ENCODE measurements at places on chromosomes 13 and 19. TPM values are rescaled to one million over a fixed set of nuclear protein-coding genes. Genes with fewer than 3 reads are reported as not detected.

GRCh38 chr19:41341669-41342490 lies 11.8 kb downstream of the TGFB1 start:
- no peak for DNase-seq

- DNase-seq, result no peak
Measured at GRCh38 chr13:60363288-60363687, 33.7 kb upstream of the TDRD3 start.

DNA sequence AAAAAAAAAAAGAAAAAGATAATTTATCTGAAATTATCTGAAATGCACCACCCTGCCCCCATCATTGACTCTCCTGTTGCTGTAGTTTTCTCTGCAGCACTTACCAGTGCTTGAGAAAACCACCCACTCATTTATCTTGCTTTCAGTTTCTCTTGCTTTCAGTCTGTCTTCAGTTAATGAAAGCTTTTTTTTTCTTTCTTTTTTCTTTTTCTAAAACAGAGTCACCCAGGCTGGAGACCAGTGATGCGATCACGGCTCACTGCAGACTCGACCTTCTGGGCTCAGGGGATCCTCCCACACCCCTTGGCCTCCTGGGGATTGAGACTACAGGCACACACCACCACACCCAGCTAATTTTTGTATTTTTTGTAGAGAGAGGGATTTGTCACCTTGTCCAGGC lies 4.3 kb upstream of the ACP5 start:
- peak; percentile 92 for DNase-seq

DNA sequence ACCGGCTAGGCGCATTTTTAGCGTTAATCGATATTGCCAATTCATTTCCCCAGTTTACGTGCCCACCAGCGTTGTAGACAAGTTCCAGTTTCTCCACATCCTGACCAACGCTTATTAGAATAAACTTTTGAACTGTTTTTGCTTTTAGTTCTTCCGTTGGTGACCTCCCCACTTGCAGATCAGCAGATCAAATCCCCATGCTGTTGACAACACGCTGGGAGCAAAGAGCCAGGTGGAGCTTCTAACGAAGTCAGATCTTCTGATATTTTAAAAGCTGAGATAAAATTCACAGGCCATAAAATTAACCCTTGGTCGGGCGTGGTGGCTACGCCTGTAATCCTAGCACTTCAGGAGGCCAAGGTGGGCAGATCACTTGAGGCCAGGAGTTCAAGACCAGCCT lies 21.2 kb downstream of the RCN3 start:
- DNase-seq, result no peak

DNA sequence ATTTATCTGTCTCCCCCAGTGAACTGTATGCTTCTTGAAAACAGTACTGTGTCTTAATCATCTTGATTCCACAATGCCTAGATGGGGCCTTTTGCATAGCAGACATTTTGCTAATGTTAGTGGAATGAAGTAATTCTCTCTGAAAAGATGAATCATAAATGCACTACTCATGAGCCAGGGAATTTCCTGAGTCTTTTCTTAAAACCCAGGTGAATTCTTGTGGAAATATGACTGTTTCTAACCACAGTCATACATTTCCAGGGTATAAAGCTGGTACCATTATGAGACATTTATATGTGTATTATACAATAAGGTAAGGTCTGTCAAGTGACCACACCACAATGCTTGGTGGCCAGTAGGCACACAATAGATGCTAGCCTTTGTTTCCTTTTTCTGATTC lies 5.5 kb upstream of the KCTD4 start:
- DNase-seq, result no peak

- no peak for DNase-seq
Measured at GRCh38 chr13:83453723-83454122, 428.6 kb downstream of the SLITRK1 start.

DNA sequence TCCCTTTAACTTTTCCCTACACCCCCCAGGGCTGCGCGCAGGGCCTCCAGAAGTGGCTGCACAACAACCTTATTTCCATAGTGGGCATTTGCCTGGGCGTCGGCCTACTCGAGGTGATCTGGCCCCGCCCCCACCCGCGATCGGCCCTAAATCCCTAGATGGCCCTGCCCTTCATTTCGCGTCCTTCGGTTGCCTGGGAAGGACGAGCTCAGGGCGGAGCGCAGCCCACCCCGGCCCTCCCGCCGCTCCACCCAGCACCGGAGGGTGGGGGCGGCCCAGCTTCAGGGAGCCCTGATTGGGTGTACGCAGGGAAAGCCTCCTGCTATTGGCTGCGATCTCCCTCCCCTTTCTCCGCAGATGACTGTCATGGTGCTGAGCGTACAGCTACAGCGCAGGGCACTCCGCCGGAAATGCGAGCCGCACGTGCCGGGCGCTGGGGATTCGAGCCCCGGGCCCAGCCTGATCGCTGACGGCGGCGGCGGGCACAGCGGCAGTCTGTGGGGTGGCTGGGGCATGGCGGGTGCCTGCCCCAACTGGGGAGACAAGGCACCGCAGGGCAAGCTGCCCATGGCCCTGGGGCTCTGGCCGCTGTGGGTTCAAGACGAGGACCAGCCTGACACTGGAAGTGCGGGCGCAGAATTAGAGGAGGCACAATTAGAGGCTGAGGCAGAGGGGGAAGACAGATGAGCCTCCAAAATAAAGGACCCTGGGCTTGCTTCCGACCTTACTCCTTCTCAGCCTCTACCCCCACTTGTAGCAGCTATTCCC lies 4.3 kb downstream of the CD37 start:
- no peak for DNase-seq

GRCh38 chr13:98746968-98747367 lies 5.5 kb downstream of the SLC15A1 start:
- DNase-seq, result no peak

HSH2D gene
- total RNA-seq, result 79.0 TPM
